Heart left ventricle (tissue), 16 donors: ENCODE measurements at places on chromosomes 7 and 10. TPM values are rescaled to one million over a fixed set of nuclear protein-coding genes. Genes with fewer than 3 reads are reported as not detected.

The DYDC2 gene
- not detected for total RNA-seq

The FGFBP3 gene
- total RNA-seq: not detected

The XRCC2 gene
- 0.35 TPM for total RNA-seq

The EPHA1 gene
- total RNA-seq: 0.48 TPM

The GPC2 gene
- 0.35 TPM for total RNA-seq
